ENCODE measurements at places on chromosomes 11 and 22. TPM values are rescaled to one million over a fixed set of nuclear protein-coding genes. Genes with fewer than 3 reads are reported as not detected.

- no peak for DNase-seq
These were observed 20.1 kb downstream of the SERPIND1 start for GRCh38 chr22:20793748-20794649.

Gene MFNG
- 0.86 TPM for total RNA-seq

Gene SLC35F2
- total RNA-seq = 11.2 TPM

Gene GPHA2
- total RNA-seq = not detected

DNA sequence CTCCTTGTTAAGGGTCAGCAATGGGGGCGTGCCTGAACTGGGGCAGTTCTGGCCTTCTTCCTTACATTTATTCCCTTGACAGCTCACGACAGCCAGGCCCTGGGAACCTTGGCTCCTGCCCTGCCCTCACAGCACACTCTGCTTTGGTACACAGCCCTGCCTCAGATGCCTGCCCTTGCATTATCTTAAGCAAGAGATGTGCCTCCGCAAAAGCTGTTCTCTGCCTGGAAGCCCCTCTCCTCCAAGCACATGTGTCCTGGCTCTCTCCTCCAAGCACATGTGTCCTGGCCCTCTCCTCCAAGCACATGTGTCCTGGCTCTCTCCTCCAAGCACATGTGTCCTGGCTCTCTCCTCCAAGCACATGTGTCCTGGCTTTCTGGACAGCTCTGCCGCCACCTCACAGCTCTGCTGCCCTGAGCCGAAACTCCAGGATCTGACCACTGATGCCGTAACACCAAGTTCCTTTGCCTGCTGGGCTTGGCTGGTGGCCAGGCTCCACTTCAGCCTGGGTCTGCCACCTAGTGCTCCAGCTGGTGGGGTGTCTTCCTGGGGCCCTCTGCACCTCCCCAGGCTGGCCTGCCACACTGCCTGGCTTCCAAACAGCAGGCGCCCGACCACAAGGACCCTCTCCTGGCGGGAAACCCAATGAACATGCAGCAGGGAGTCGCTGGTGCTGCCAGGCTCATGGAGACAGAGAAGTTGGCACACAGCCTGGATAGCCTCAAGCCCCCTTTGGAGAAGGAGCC lies 53.0 kb downstream of the SCUBE1 start:
- DNase-seq = no peak

DNA sequence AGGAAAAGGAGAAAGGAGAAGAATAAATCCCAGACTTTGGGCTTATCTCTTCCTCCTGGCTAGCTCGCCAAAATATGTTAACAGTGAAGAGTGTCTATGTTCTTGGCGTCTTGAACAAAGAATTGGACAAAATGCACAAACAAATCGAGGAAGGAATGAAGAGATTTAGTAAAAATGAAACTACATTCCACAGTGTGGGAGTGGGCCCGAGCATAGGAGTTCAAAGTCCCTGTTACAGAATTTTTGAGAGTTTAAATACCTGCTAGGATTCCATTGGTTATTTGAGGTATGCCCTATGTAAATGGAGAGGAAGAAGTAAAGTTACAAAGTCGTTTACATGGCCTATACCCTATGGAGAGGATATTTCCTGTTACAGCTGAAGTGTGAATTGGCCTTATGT lies 525.1 kb upstream of the CNTN5 start:
- DNase-seq = no peak

Gene RIC3
- total RNA-seq = 1.1 TPM

GRCh38 chr11:2521081-2521732 lies 76.4 kb downstream of the KCNQ1 start:
- no peak for DNase-seq

DNA sequence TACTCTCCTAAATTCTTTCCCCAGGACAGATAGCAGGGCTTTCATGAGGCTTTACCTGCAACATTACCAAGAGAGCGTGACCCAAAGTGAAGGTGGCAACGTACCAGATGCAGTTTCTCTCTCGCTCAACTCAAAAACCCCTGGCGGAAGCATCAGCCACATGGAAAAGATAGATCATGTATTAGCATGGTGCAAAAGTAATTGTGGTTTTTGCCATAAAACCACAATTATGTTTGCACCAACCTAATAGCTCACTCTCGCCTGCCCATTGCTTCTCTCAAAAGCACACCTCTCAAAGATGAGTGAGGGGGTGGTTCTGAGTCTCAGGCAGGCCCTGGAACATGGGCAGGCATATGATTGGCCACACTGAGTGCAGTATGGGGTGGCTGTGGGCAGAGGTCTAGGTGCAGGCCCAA lies 7.0 kb downstream of the MS4A6A start:
- DNase-seq = no peak

Gene SLC22A8
- total RNA-seq = not detected

DNA sequence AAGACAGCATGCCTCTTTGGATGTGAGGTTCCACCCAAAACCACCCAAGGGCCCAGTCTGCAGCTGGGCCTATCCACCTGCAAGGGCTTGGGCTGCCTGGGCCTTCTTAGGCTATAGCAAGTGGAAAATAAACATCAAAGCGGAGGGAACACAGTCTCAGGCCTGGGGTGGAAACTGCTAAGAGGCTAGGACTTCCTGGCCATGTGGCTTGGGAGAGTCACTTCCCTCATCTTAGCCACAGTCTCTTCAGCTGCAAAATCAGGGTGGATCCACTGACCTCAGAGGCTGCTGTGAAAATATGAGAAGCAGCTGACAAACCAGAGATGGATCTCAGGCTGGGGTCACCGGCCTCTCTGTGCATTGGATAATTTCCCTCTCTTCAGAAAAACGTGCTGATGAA lies 30.6 kb upstream of the TFIP11 start:
- DNase-seq = no peak

GRCh38 chr22:30216710-30217109 lies 29.8 kb downstream of the LIF start:
- no peak for DNase-seq

Gene FJX1
- total RNA-seq = 38.3 TPM

DNA sequence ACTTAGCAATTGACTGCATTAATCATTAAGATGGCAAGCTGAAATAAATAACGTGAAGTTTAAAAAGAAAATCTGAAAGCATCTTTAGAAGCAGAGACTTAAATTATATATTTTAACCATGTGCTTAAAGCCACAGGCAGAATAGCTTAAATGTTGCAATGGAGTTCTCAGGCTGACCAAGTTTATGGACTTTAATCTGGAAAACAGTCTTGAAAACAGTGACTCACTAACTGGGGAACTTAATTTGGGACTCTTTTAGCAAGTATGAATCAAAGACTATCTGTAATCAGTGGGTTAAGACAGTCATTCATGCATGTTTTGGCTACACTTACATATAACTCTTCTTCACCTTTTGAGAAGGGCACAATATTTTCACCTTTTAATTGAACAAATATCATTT lies 12.6 kb upstream of the GLYATL1 start:
- DNase-seq = no peak

- DNase-seq = no peak
These were observed 23.9 kb upstream of the DRICH1 start for GRCh38 chr22:23655891-23656475.

DNA sequence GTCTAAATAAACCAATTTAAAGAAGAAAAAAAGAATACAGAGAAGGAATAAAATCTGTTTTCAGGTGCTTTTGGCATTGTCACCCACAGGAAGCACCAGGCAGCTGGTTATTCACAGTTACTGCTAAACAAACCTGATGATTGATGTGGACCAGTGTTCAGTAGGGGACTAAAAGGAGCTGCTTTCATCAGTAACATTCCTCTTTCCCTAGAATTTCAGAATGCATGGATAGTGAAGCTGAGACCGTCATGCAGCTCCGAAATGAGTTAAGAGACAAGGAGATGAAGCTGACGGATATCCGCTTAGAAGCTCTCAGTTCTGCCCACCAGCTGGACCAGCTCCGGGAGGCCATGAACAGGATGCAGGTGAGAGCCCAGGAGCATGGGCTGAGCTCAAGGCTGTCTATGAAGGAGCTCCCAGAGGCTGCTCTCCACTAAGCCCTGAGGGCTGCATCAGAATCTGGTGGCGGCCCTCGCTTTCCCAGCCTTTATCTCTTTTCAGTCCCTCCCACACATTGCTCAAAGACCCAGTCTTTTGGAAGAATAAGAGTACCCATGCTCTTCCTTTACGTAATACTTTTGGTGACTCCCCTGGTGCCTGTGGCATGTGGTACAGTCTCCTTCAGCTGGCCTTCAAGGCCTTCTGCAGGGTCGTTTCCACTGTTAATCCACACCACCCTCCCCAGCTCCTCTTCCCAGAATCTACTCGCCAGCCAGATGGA lies 69.5 kb downstream of the DBX1 start:
- no peak for DNase-seq

GRCh38 chr22:30308093-30308492 lies 18.6 kb downstream of the TBC1D10A start:
- no peak for DNase-seq

- DNase-seq = no peak
These were observed 15.3 kb downstream of the IL10RA start for GRCh38 chr11:118001494-118001971.

Gene FAM180B
- not detected for total RNA-seq

- no peak for DNase-seq
These were observed 15.4 kb downstream of the P2RY6 start for GRCh38 chr11:73287400-73288101.

DNA sequence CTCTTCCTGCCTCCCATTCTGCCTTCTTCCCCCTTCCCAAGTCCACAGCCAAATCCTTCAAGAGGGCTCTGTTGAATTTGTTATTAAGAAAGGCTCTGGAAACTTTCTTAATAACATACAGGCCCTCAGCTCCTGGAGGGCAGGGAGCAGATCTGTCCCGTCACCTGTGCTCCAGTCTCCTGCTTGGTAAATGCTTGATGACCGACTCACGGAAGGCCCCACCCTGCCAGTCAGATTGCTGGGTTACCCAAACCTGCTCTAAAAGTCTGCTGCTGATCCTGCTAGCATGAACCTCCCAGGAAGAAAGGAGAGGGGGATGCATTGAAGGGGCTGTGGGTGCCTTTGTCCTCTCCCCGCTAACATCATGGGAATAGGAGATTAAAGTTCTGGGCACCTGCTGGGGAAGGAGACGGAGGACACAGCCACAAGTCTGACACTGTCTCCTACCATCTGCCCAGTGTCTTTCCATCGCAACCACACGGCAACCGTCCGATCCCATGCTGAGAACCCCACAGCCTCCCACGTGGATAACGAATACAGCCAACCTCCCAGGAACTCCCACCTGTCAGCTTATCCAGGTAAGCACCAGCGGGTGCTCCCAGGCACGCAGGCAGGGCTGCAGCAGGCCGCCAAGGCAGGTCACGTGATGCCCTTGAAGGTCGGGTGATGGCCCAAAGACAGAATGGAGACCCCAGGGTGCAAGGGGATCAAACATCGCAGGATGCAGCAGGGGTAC lies 22.5 kb downstream of the CD5 start:
- no peak for DNase-seq

DNA sequence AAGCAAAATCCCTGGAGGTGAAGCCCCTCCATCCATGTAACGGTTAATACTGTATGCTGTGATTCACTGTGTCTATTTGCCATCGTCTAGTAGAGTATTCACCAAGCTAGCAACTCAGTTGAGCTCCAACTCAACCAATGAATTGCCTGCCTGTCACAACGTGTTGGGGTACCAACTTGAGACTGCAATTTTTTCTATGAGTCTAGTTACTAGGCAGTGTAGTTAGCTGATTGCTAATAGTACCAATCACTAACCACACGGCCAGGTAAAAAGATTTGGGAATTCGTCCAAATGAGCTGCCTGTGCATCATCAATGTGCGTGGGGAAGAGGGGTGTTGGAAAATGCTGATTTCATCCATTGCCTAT lies 1.0 kb upstream of the BTG4 start:
- no peak for DNase-seq

- DNase-seq = no peak
These were observed 8.7 kb upstream of the CALCA start for GRCh38 chr11:14980854-14981253.

DNA sequence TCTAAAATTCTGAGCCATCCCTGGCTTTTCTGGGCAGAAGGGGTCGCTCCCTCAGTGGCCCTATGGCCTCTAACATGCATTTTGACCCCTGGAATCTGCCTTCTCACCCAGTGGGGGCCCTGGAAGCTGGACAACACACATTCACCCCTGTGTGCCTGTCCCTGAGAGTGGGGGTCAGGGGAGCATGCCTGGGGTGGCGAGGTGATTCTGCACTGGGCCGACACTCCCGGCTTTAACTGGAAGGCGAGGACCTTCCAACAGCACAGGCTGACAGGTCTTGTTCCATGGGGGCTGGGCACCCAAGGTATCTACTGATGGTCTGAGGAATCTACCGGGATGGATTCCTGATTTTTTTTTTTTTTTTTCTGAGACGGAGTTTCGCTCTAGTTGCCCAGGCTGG lies 10.7 kb downstream of the PPM1F start:
- peak; percentile 23 for DNase-seq

DNA sequence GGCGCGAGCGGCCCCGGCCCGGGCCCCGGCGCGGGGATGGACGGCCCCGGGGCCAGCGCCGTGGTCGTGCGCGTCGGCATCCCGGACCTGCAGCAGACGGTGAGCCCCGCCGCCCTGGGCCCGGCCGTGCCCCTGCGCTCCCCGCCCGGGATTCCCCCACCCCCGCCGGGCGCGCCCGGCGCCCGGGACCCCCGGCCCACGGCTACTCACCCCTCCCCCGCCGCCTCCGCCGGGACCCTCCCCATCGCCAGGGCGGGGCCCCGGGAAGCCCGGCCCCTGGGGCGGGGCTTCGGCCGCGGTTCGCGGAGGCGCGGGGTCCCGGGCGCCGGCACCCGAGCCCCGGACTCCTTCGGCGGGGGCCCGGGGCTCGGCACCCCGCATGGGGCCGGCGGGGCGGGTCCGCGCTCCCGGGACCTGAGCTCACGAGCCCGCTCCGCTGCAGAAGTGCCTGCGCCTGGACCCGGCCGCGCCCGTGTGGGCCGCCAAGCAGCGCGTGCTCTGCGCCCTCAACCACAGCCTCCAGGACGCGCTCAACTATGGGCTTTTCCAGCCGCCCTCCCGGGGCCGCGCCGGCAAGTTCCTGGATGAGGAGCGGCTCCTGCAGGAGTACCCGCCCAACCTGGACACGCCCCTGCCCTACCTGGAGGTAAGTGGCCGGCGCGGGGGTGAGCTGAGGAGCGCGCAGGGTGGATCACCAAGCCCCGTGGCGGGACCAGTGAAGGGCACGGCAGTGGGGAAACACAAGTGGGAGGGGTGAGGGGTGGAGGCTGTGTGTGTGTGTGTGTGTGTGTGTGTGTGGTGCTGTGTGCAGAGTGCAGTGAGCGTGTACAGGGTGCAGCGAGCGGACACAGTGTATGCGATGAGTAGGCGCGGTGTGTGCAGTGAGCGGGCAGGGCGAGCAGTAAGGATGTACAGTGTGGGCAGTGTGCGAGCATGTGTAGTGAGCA lies 2.3 kb downstream of the SHANK3 start:
- DNase-seq = peak; percentile 11

DNA sequence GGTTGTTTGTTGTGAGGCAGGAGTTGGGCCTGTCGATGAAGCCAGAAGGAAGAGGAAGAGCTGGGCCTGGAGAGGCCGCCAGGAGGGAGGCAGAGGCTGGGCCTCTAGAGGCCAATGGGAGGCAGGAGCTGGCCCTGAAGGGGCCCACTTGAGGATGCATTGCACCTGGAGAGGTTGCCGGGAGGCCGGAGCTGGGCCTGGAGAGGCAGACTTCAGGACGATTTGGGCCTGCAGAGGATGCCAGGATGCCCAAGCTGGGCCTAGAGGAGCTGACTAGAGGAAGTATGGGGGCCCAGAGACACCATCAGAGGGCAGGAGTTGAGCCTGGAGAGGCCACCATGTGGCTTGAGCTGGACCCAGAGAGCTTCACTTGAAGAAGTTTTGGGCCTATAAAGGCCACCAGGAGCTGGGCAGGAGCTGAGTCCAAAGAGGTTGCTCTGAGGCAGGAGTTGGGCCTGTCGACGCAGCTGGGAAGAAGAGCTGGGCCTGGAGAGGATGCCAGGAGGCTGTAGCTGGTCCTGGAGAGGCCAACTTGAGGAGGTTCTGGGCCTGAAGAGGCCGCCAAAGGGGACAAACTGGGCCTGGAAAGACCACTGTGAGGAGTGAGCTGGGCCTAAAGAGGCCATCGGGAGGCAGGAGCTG lies 39.0 kb downstream of the OR4C45 start:
- no peak for DNase-seq
